Fibroblast of skin of left biceps (primary cell): ENCODE measurements at places on chromosomes 11 and 22.

DNA sequence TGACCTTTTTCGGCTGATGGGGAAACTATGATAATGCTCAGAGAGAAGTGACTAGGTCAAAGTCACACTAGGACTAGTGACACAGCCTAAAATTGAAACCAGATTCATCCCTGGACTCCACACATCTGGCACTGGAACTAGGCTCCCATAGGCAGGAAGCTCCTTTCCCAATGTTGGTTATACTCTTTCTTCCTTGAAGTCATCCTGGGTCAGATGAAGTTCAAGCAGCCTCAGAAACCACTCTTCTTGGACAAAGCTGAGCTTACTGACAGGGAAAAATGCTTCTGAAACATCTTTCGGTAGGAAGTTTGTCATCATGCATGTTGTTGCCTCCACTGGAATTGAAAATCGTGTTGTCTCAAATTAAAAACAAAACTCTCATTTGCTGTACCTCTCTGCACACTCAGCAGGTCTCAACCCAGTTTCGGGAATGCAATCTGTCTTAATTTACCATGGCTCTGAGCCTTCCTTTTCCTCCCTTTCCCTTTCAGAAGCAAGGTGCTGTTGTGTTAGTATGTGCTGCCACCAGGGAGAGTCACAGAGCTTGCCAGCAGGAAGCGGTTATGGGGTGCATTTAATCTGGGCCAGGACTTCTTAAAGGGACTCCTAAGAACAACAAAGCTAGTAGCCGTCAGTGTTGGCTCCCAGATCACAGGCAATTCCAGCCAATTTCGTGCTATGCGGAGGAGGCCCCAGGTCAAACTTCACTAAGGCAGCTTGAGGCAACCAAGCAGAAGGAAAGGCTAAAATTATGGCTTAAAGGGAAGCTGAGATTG lies 384.8 kb downstream of the TENM4 start:
- peak; percentile 94 for DNase-seq

GRCh38 chr22:28768701-28769393 lies 3.6 kb upstream of the CCDC117 start:
- DNase-seq = no peak

DNA sequence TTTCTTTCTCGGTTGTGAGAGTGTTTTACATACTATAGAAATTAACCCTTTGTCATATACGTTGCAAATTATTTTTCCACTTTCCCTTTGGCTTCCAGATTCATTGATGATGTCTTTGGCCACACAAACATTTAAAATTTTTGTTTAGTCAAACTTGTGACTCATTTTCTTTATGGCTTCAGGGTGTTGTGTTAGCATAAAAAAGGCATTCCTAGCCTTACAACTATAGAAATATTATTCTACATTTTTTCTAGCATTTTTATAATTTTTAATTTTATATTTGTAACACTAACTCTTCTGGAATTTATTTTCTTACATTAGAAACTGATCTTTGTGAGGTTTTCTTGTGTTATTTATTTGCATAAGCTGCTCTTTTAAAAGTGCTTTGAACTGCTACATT lies 12.1 kb downstream of the GRIA4 start:
- DNase-seq = no peak

GRCh38 chr11:43980253-43980652 lies 37.8 kb downstream of the C11orf96 start:
- no peak for DNase-seq

DNA sequence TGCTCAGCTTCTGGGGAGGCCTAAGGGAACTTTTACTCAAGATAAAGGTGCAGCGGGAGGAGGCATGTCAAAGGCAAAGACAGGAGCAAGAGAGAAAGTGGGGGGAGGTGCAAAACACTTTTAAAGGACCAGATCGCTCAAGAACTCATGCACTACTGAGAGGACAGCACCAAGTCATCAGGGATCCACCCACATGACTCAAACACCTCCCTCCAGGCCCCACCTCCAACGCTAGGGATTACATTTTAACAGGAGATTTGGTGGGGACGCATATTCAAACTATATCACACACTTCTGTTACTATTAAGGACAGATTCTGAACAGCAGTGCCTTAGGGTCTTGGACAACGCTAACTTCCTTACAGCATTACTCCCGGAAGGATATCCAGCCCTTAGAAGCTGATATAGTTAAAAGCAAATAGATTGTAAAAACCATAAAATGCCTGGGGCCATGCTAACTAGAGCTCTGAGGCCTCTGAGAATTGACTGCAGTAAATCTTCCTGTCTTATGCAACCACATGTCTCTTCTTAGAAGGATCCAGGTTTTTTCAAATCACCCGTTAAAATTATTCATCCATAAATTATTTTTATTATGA lies 16.7 kb upstream of the ZC3H12C start:
- DNase-seq = no peak

GRCh38 chr11:85845124-85845631 lies 10.0 kb upstream of the CCDC83 start:
- no peak for DNase-seq

GRCh38 chr11:37323843-37324242 lies 725.8 kb upstream of the RAG2 start:
- no peak for DNase-seq

DNA sequence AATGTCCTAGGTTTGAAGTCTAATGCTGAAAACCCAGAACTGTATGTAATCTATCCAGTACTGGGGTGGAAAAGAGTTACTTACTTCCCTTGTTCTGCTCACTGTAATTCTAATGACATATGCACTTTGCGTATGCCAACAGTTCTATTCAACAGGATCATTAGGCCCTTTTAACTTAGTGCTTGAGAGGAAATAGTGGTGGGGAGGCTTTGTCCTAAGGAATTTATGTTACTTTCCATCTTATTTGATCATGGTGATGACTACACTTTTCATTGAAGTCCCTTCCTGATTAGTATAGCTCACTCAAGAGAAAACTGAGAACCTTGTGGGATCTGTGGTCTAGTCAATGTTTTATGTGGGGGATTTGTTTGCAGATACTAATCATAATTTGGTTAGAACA lies 348.2 kb downstream of the GUCY1A2 start:
- DNase-seq = no peak

DNA sequence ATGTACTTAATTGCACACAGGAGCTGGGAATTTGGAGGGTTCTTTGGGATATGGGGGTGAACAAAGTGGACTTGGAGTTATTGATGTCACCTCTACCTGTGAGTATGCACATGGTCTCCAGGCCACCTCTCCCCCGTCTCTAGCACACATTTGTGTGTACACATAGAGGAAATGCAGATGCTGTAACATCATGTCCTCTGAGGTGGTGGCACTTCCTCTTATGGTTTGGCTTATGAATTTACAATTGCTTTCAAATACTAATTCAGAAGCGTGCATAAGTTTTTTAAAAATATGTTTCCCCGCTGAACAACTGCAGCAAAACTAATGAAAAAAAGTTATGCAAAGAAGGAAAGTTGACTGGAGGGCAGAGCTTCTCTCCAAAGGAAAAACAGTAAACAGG lies 152.0 kb upstream of the TENM4 start:
- no peak for DNase-seq

GRCh38 chr11:30333405-30333804 lies 10.5 kb downstream of the ARL14EP start:
- no peak for DNase-seq

DNA sequence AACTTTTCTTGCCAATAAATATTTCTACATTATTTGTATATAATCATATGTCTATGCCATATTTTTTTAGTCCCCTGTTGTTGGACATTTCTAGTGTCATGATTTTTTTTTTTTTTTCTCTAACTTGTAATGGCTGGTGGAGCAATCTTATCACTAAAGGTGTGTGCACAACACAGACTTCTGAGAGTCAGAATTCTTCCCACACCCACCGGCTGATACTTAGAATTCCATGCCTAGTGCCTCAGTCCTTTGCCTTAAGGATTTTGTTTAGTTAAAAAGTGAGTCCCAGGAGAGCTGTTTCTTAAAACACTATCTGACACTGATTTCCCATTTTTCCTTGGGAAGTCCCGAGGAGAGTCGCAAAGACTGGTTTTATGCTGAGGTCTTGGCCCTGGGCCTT lies 87.7 kb upstream of the BARX2 start:
- no peak for DNase-seq

DNA sequence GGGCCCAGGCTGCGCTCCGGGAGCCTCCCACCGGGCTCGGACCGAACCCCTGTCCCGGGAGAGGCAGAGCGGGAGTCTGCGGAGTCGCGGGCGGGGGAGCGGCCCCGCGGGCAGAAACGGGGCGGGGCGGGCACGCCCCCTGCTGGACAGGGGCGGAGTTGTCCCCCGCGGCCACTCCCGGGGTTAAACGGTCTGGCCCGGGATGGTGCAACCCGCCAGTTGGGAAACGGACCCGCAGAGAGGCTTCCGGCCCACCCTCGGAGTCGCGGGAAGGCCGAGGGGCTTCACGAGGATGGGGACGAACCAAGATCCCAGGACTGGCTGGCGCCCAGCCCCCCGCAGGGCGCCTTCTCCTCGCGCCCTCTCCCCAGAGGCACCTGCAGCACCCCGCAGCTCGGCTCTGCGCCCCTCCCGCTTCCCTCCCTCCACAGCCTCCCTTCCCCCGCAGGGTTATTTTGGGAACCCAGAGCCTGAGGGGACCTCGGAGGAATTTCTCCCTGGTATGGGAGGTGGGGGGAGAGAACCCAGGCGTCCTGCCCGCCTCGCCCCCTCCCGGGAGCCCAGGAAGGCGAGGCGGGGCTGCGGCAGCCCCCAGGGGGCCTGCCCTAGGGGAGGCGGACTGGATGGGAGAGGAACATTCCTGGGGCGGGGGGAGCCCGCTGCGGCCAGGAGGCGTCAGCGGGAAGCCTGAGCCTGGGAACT lies 902 bp downstream of the RASGRP2 start:
- DNase-seq = no peak

DNA sequence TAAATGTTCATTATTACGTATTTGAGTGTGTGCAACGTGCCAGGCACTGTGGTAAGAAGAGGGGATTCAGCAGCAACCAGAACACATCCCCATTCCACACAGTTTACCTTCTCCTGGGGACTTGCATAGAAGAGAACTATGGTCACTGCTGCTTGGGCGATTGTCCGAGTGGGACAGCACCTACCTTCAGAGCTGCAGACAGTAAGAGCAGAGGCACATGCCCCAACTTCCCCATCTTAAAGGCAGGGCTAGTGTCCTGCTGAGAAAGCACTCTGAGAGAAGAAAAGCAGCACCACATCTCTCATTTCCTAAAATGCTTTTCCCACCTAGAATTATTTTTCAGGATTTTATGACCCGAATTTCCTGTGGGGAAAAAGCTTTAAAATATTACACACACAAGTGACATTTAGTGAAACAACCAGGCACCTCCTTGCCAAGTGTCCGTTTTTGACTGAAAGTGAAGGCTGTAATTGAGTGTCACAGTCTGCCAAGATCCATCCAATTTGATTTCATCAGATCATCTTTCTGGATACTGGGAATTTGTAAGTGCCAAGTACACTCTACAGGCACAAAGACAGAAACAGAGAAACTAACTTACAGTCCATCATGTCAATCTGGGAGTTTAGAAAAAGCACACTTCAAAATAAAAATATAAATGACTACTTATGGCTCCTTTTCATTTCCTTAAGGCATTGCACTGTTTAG lies 24.6 kb downstream of the TRAF6 start:
- no peak for DNase-seq

DNA sequence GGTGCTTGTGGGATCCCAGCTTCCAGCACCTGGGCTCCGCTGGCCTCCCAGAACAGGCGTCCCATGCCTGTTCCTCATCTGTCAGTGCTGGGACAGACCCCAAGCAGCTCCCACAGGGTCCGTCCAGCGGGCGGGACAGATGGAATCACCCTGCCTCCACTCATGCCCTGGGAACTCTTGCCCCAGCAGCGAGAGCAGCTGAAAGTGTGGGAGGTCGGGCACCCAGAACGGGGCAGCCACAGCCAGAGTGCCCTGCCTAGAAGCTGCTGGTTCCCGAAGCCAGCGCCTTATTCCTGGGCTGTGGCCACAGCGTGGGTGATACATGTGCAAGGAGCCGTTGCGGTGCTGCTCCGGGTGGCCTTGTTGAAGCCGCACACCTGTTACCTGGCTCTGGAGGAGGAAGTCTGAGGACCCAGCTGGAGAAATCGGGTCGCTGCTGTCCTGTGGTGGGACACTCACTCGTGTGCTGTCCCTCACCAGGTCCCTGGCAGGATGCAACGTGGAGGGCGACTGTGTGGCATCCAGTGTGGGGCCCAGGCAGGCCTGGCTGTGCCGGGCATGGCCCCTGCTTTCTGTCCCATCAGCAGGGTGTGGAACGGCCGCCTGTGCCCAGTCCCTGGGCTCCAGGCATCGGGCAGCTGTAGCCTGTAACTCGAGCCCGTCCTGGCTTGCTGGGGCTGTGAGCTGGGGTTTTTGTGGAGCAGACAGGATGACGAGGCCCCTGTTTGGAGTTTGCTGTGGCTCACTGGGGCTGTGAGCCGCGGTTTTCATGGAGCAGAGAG lies 16.2 kb downstream of the GRAMD4 start:
- DNase-seq = no peak

GRCh38 chr11:38718659-38719058 lies 2120.6 kb upstream of the RAG2 start:
- no peak for DNase-seq

DNA sequence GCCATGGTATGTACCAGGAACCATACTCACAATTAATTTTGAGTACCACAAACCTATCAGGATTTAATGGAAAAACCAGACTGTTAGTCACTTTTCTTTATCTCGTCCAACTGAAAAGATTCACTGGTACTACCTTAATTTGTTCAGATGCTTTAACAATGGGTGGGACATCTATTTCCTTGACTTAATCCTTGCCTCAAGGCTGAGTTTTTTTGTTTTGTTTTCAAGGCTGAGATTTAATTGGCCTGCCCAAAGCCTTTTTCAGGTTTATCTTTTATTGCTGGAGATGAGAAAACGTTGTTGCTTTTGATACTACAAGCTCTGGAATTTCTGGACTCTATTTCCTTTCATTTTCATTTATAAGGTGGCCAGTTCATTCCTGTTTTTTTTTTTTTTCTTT lies 50.4 kb downstream of the NELL1 start:
- DNase-seq = no peak

- DNase-seq = no peak
Observed at GRCh38 chr11:61061081-61061826, 41.0 kb upstream of the CD5 start.

- DNase-seq = no peak
Observed at GRCh38 chr22:20585639-20586402, 78.4 kb downstream of the MED15 start.

DNA sequence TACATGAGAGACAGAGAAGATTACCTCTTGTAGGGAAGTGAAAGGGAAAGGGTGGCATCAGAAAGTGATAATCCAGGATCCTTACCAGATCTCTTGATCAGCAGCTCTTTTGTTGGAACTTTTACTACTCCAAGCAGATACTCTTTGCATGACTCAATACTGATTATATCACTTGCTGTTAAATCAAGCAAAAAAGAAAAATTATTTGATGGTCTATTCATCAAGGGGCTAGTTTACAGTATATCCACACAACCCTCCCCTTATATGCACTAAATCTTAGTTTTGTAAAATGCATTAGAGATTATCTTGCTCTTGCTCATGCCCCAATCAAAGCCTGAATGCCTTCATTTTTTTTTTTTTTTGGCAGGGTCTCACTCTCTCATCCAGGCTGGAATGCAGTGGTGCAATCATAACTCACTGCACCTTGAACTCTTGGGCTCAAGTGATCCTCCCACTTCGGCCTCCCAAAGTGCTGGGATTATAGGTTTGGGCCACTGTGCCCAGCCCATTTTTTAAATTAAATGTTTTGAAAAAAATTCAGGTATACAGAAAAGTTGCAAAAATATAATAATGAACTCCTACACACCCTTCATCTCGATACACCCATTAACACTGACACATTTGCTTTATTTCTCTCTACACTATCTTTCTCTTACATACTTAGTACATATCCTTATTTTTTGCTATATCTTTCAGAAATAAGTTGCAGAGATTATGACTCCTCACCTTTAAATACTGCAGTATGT lies 76.1 kb upstream of the UCP3 start:
- DNase-seq = no peak

- no peak for DNase-seq
Observed at GRCh38 chr11:57468276-57468675, 7.9 kb downstream of the RTN4RL2 start.
